BJ (cell line): ENCODE measurements at places on chromosomes 11 and 22.

GRCh38 chr11:6622261-6623171 is 3.3 kb upstream of the TPP1 start:
- no peak for DNase-seq

DNA sequence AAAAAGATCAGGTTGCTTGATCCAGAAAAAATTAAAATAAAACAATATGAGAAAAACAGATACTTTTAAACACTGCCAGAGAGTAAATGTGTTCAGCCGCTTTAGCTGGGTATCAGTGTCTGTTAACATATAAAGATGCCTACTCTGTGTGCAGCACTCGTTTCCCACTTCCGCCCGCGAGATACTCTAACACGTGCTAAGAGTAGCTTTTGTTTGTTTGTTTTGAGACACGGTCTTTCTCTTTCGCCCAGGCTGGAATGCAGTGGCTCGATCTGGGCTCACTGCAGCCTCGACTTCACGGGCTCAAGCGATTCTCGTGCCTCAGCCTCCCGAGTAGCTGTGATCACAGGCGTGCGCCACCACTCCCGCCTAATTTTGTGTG is 531 bp upstream of the MEN1 start:
- no peak for DNase-seq

- no peak for DNase-seq
Observed at GRCh38 chr11:116059919-116060318, 555.7 kb upstream of the CADM1 start.

GRCh38 chr11:23765682-23766252 is 731.1 kb upstream of the LUZP2 start:
- DNase-seq: no peak

DNA sequence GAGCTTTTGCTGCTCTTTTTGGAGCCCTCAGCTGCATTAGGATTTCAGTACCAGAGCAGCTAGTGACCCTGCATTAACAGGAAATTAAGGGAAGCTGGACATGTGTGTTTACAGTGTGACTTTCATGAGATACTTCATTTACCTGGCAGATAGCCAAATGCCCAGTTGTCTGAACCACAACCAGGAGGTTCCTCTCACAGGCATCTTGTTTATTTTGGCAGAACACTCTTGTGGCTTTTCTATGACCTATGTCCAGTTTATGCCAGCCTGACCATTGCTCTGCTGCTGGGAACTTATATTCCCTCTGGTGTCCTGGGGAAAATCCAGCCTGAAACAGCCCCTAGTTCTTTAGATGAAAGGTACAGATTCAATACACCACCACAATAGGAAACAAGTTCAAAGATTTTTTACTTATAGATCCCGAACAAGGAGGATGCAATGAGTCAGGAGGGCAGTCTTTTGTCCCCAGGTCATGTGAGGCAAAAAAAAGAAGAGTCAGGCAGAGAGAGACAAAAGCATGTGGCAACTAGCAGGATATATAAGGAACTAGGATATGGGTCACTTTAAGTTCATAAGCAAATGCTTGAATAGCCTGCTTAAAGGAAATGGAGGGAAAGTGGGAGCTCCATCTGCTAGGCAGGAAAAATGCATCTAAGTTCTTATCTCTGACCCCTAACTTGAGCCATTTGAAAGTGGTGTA is 379.3 kb downstream of the INSC start:
- no peak for DNase-seq

DNA sequence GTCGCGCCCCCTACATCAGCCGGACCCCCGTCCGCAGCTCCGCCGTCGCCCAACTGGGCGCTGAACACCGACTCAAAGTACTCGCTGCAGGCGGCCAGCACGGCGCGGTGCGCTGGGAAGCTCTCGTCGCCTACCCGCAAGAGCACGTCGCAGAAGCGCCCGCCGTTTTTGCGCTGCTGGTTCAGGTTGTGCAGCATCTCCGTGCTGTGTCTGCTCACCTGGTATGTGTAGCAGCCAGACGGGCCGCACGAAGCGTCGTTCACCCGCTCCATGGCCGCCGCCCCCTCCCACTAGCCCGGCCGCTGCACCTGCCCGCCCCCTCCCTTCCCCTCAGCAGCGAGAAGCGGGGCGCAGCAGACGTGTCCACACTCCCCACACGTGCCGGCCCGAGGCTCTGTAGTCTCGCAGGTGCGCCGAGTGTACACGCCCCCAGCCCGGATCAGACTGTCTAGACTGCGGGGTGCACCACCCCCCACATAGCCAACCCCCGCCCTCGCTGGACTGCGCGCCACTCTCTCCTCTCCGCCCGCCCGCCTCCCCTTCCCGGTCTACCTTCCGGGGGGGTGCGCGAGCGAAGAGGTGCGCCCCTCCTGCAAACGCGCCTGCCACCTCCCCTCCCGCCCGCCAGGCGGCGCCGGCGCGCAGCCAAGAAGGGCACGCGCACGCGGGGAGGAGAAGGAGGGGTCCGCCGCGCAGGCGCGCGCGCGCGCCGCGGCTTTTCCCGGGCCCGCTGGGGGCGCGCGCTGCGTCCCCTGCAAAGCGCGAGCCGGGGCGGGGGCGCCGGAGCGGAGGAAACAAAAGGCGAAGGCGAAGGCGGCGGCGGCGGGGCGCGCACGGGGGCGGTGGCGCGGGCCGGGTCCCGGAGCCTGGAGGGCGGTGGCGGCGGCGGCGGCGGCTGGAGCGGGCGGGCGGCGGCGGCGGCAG is 553 bp downstream of the PATZ1 start:
- no peak for DNase-seq

DNA sequence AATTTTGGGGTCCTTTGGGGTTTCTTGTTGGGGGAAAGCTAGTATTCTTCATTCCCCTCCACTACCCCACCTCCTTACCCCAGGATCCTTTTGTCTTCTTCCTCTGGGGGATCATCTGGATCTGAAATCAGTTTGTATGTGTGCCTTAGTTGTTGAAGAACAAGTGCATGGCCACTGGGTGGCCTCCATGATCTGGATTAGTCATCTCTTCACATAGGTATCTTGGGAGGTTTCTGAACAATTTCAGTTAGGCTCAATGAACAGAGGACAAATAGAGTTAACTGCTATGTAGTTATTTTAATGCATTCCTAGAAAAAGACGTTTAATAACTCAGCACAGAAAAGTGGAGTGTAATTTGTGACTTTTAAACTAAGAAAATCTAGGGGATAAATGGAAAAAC is 7.1 kb upstream of the VWA5A start:
- no peak for DNase-seq

DNA sequence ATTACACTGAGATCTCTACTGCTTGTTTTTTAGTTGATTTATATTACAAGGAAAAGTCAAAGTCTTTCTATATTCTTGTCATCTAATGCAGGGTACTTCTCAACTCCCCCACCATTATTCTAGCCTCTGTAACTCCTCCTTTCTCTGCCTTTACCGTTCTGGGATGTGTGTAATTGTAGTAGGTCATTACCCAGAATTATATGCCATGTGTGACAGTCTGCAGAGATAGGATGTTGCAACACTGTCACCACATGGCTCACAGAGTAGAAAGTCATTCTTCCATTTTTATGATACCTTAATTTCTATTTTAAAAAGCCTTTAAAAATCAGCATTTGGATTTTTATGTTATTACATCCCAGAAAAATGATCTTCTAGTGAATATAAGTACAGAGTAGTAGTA is 32.7 kb downstream of the ZNF143 start:
- DNase-seq: no peak

DNA sequence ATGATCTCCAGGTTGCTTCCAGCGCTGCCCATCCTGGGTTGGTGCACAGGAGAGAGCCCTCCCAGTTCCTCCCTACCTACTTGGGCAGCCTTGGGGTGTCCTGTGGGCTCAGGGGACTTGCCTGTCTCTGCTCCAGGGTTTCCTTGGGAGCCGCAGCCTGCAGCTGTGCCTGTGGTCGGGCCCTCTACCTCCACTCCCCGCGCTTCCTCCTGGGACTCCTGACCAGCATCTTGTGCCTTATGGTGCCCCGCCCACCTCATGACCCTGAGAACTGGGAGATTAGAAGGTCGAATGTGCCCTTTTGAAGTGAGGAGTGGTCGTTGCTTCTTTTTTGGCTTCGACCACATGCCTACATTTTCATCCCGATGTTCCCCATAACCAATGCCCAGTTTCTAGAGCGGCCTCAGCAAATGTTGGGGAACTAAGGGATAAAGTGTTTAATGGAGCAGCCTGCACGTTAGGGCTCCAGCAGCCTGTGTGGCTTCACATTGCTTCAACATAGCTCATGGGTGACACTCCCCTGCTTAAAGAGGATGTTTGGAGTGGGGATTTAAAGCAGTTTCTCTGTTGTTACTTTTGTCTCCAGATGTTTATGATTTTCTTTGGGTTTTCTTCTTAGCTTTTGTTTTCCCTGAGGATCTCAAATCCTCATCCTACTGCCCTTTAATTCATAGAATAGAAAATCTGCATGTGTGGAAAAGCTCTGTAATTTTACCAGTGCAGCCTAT is 248.8 kb downstream of the TBC1D22A start:
- DNase-seq: no peak

DNA sequence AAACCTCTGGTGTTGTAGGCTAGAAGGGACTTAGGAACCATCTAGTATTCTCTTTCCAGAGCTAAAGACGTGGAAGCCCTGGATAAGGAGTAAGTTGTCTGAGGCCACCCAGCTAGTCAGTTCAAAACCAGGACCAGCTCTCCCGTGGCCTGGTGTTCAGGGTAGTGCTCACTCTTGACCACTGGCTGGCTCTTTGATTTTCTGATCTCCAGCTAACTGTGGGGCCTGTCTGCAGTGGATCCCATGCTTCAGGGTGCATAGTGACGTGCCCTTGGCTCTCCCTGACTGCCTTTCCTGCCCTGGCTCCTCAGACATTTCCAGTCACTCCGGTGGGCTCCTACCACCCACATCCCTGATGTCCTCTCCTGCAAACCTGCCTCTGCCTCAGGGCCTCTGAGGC is 1.3 kb downstream of the CLMP start:
- DNase-seq: no peak

DNA sequence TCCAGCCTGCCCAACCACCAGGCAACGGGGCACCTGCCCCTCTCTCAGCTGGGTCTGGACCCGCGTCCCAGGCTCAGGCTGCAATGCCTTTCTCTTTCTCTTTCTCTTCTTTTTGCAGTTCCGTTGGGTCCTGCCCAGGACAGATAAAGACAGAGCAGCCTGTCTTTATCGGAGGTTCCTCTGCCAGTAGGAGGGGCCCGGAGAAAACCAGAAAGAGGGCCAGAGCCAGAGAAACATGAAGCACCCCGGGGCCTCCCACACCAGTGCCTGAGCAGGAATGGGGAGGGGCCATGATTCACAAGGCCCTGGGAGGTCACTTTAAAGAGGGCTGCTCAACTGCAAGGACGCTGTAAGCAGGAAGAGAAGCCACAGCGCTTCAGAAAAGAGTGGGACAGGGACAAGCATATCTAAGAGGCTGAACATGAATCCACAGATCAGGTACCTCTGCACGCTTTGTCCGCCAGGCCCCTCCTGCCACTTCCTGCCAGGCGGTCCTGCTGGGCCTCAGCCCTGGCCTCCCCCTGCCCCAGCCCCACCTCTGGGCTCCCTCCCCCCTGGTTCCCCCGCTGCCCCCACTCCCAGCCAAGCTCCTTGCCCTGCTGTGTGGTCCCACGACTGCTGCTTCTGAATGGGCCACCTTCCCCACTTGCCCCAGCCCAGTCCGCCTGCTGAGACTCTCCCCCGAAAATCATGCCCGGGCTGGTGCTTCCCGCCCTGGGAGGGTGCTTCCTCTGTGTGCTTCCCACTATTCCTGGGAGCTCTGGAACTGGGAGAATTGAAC is at the start of gene APOBEC3C:
TSS of gene APOBEC3C (plus strand) at position 316 of the 781 bp plus-strand sequence. CDS start at position 422, 106 bp downstream.
- peak; percentile 52 for DNase-seq

DNA sequence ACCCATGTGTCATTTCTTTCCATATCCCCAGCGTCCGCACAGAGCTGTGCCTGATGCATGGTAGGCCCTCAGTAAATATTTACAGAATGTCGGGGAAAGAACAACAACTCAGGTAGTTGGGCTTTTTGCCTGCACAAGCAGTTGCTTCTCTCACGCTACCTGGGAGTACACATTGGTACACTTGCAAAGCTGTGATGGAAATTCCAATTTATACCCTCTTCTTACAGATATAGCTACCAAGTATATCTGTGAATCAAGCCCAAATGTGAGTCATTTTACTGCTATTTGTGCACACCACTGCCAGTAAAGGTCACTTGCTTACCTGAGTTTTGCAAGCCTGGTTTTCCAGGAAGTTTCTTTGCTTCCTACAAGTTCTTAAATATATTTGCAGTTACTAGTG is 333.0 kb upstream of the NARS2 start:
- no peak for DNase-seq

- DNase-seq: no peak
Observed at GRCh38 chr22:42947211-42947990, 67.5 kb downstream of the PACSIN2 start.

DNA sequence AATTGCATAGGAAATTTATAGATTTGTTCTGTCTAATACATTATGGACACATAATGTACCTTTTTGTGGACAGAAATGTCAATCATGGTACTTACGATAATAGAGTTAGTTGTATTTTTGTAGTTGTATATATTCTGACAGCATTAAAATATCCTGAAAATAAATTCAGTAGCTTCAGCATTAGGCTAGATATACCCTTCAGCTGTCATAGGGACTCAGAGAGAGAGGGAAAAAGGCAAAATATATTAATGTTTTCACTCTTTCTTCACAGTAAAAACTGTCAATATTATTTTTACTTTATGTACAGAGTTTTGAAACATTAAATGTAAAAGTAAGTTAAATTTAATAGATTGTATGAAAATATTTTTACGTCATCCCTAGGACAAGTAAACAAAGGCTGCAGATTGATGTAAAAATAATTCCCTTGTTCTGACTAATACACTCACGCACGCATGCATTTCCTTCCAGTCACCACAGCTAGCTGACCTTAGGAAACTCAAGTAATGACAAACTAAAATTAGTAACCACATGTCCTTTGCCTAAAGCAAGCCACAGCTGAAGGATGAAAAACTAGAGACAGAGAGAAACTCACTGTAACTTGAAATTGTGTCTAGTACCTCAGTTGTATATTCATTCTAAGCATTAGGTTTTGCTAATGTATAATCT is 104.7 kb upstream of the CARD18 start:
- peak; percentile 92 for DNase-seq

DNA sequence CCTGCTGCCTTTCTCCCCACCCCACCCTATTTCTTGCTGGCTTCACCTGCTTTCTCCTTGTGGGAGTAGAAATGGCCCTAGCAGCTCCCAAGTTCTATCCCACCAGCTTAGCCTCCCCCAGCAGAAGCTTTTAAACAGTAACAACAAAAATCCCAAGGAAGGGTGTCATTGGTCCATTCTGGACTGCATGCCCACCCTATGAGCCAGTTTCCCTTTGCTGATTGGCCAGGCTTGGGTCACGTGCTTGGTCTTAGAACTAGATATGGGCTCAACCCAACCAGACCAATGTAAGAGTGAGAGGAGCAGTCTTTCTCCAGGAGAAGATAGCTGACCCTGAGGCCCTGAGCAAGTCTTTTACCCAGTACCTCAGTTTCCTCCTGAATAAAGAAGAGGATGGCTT is 2.3 kb downstream of the MTFP1 start:
- DNase-seq: no peak
